Tibial nerve (tissue), 4 donors: ENCODE measurements at places on chromosomes 6 and 20. TPM values are rescaled to one million over a fixed set of nuclear protein-coding genes. Genes with fewer than 3 reads are reported as not detected.

Gene ABHD16B
- not detected for total RNA-seq

Gene SEL1L2
- not detected for total RNA-seq

Gene SHLD1
- 3.6 TPM for total RNA-seq

Gene ADAM33
- total RNA-seq, result 322 TPM

Gene CD40
- total RNA-seq, result 18.0 TPM

Gene MTHFD1L
- total RNA-seq, result 14.6 TPM

Gene OLIG3
- not detected for total RNA-seq

Gene RALGAPA2
- 20.5 TPM for total RNA-seq

Gene POPDC3
- total RNA-seq, result 3.3 TPM

Gene SMIM28
- not detected for total RNA-seq

Gene KCNG1
- 0.39 TPM for total RNA-seq

Gene TREML2
- not detected for total RNA-seq

Gene ECT2L
- 1.1 TPM for total RNA-seq
